CD4-positive, alpha-beta T cell treated with Interleukin-4 for 1 hour (primary cell): ENCODE measurements at places on chromosomes 7 and 10.

- DNase-seq = no peak
Observed at GRCh38 chr7:129317450-129317849, 92.6 kb downstream of the AHCYL2 start.

DNA sequence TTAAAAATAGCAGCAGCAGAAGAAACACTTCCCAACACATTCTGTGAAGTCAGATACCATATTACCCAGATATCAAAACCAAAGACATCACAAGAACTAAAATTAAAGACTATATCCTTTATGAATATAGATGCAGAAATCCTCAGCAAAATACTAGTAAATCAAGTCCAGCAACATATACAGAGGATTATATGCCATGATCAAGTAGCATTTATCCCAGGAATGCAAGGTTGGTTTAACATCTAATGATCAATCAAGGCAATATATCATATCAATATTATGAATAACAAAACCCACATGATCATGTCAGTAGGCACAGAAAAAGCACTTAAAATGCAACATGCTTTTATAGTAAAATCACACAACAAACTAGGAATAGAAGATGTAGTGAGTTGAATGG lies 88.1 kb downstream of the RPS24 start:
- no peak for DNase-seq

- DNase-seq = no peak
Observed at GRCh38 chr7:15317215-15317614, 244.6 kb downstream of the AGMO start.

DNA sequence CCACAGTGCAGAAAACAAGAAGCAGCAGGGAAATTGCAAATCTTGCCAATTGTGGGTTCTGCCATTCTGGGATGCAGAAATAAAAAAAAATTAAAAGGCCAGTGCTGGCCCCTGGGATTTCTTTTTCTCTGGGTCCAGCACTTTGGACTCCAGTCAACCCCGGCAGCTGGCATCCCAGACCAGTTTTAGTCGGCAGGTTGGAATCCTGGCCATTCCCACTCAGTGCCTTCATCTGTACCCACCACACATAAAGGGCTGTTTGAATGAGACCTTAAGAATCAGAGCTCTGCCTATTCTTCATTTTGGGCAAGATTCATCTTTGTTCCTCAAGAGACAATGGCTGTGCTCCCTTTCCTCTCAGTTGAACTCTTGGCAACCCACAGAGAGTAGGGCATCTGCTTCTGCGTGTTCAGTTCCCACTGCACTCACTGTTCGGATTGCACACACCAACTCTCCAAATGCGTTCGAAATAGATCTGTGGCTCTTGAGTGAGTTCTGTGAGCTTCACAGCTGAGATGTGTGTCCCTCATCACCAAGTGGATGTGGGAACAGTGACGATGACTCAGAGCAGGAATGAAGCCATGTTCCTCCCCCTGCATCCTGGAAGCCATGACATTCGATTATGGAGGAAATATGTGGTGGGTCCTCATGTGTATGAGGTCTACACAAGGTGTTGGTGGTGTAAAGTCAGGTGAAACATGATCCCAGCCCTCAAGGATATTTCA lies 63.0 kb upstream of the EGFR start:
- no peak for DNase-seq

- DNase-seq = no peak
Observed at GRCh38 chr7:151764056-151764920, 112.6 kb downstream of the PRKAG2 start.

- no peak for DNase-seq
Observed at GRCh38 chr10:57983281-57983791, 284.4 kb downstream of the IPMK start.

GRCh38 chr10:124369986-124370385 lies 48.7 kb downstream of the OAT start:
- no peak for DNase-seq

- no peak for DNase-seq
Observed at GRCh38 chr10:93440591-93441091, 41.5 kb downstream of the MYOF start.

GRCh38 chr10:127278001-127278400 lies 81.6 kb upstream of the INSYN2A start:
- no peak for DNase-seq

- no peak for DNase-seq
Observed at GRCh38 chr10:58322835-58323209, 12.0 kb upstream of the UBE2D1 start.

- no peak for DNase-seq
Observed at GRCh38 chr10:27908231-27908630, 90.6 kb downstream of the ODAD2 start.

DNA sequence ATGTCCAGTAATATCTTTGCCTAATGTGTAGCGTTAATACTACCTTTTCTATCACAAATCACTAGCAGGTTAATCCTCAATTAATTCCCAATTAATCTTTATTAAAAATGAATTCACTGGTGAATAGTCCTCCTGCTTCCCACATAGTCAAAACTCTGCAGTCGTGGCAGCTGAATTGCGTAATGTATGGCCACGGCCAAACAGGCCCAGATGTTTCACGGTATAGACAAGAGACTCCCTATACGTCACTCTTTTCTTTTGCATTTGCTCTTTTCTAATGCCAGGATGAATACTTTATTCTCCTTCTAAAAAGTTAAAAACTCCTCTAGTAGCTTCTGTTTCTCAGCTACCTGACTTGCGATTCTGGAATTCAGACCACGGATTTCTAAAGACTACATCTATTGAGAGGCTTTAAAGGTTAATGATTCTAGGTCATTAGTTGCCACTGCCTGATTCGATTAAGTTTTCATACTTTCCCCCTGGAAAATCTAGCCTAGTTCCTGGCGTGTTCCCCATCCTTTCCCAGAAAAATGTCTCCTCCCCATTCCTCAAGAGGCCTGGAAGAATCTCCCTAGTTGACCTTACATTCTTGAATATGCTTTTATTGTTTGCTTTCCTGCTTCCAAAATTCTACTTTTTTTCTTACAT lies 16.9 kb downstream of the MEOX2 start:
- no peak for DNase-seq

GRCh38 chr10:50992356-50992901 lies 81.9 kb upstream of the PRKG1 start:
- no peak for DNase-seq

- no peak for DNase-seq
Observed at GRCh38 chr10:93245779-93246178, 172.1 kb downstream of the CYP26A1 start.

GRCh38 chr10:102678842-102679289 lies 34.6 kb downstream of the TRIM8 start:
- DNase-seq = no peak

- DNase-seq = no peak
Observed at GRCh38 chr10:15719899-15720634, at the start of gene ITGA8. TSS of gene ITGA8 (minus strand) at chr10:15719922. CDS start at chr10:15719771, 151 bp downstream.

DNA sequence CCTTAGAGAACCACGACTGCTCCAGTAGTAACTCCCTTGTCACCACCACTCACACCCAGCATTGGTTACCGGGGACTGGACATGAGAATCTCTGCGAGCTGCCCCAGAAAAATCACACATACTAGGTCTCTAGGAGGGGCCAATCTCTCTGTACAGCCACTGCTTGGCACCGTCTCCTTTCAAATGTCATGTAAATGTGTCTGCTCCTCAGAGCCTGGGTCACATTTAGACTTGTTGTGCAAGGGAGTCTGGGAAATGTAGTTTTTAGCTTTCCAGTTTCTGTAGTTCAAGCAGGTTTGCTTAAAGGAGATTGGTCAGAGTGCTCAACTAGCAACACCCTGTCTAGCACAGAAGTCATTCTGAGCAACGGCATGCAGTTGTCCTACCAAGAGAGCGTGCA lies 60.0 kb downstream of the CHN2 start:
- DNase-seq = no peak

DNA sequence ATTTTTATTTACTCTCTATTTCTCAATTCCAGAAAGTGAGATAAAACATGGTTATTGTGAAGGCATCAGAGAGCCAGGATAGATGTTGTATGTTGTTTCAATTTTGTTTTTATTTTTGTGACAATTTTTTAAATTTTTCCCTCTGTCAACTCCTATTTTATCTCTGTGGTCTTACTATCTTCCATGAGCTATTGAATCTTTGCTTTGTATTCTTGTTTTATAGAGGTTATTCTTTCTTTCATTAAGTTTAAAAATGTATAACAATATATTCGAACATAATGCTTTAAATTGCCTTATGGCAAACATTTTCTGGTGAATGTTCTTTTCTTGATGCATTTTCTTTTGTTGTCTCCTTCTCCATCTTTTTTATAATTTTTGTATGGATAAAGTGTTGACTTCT lies 78.4 kb downstream of the POU6F2 start:
- no peak for DNase-seq

GRCh38 chr10:132245056-132245455 lies 58.3 kb downstream of the DPYSL4 start:
- DNase-seq = no peak

DNA sequence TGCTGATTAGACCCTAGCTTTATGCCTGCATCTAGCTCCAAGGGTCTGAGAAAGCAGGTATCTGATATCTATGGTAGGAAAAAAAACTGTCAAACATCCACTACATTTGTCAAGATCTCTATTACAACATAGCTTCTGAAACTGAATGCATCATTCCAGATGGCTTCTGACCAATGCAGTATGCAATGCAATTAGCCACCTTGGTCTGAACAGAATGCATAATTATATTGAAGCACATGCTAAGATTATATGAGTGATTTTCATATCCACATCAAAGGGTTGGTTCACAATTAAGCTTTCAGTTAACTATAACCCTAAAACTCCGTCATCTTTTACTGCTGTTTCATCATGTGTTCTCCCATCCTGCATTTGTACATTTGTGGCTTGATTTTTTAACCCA lies 271.4 kb downstream of the POLR1F start:
- no peak for DNase-seq

- DNase-seq = no peak
Observed at GRCh38 chr7:155959894-155960293, 147.6 kb upstream of the SHH start.

DNA sequence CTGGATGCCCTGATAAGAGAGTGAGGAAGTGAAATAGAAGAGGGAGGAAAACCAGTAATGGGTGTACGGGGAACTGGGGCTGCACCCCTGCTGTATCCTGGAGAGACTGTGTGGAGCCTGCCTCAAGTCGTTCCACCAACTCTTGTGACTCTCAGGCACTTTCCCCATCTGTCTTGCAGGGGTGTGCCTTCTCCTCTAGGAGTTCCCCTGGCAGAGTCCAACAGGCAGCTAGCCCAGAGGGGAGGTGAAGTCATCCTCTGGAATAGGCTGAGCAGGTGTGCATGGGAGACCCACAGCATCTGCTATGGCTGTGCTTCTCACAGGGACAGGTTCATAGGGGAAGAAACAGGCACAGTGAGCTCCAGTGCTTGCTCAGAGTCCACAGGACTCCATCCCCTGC lies 46.8 kb downstream of the WIPF3 start:
- no peak for DNase-seq

DNA sequence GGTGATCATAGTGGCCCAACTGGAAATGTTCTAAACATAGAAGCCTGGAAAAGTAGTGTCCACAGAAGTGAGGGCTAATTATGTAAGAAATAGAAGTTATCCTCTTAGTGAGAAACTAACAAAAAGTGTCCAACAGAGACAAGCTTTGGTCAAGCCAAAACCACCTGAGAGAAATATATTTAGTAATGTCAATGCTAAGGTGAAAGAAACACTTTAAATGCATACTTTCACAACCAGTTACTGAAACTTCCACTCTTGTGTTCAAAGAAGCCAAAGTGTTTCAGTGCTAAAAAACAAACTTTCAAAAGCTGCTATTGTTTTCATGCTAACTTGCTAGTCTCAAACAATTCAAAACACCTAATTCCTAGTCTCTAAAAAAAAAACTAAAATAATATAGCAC lies 18.1 kb downstream of the RAB11FIP2 start:
- DNase-seq = no peak

- DNase-seq = no peak
Observed at GRCh38 chr10:123781956-123782500, 109.6 kb downstream of the CPXM2 start.

DNA sequence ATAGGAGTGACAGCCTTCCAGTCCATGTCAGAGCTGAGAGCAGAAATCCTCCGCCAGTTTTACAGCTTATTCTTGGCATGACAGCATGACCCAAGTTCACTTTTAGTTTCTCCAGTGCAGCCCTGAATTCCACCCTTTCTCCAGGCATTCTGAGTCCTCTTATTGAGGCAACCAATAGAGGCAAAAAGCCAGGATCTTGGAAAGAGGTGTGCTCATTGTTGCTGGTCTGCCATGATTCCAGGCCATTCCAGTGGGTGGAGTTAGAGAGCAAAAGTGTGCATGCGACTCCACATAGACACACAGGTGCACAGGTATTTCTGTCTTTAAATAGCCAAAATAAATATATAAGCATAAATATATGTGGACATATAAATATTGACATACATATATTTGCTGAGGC lies 224.7 kb upstream of the ADARB2 start:
- DNase-seq = no peak

DNA sequence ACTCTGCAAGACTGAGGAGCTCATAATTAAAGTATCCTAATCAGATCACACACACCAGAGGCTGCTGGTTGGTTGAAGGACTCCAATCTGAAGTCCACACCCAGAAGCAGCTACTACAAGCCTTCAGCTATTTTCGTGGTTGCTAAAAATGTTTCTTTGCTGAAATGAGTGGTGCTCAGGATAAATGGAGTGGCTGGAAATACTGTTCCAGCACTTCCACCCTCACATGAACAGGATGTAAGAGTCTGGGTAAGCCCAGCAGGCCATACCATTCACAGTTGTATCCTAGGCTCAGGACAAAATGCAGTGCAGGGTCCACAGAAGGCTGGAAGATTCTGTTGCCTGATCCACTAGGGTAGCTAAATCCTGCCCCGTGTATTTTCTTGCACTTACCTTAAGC lies 34.1 kb downstream of the AFAP1L2 start:
- DNase-seq = no peak

- DNase-seq = no peak
Observed at GRCh38 chr7:132059141-132059540, 502.7 kb upstream of the PODXL start.

DNA sequence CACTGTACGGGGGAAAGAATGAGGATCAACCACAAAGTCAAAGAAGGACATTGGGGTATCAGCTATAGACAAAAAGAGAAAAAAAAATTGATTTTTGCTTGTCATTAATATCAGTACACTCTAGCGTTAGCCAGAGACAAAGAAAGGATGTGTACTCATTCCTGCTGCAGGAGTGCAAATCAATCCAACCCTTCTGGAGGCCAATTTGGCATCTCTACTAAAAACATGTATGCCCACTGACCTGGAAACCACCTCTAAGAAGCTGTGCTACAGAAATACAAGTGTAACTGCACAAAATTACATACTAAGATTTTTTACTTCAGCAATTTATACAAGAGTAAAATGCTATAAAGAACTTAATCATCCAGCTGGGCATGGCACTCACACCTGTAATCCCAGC lies 13.6 kb downstream of the NSMCE4A start:
- no peak for DNase-seq

- no peak for DNase-seq
Observed at GRCh38 chr7:64884085-64884912, 18.8 kb upstream of the ZNF273 start.

DNA sequence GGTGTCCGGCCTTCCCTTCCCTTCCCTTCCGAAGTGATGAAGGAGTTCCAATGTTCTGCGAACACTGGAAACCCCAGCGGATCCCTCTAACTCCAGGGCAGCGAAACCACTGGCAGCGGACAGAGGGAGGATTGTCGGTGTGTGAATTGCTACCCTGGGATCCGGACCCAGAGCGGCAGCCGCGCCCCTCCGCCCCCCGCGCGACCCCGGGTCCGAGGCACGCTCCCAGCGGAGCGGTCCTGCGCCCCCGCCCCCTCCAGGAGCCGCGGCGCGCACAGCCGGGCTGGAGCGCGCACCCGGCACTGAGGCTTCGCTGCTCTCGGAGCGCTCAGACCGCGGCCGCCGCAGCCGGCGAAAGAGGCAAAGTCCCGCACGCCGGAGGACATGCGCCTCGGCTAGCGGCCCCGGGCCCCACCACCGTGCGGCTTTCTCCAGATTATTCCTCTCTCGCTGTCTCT lies at the start of gene PTPRZ1:
TSS of gene PTPRZ1 (plus strand) at position 331 of the 458 bp plus-strand sequence. CDS start 339 bp downstream, outside the sequence.
- DNase-seq = no peak
